GM18507 (cell line): ENCODE measurements at places on chromosomes 1 and 21.
A peak's percentile ranks its signal among the peaks of the same experiment; 100 is the strongest.

GRCh38 chr1:54273795-54274163 lies 73.8 kb downstream of the MRPL37 start:
- DNase-seq: no peak

DNA sequence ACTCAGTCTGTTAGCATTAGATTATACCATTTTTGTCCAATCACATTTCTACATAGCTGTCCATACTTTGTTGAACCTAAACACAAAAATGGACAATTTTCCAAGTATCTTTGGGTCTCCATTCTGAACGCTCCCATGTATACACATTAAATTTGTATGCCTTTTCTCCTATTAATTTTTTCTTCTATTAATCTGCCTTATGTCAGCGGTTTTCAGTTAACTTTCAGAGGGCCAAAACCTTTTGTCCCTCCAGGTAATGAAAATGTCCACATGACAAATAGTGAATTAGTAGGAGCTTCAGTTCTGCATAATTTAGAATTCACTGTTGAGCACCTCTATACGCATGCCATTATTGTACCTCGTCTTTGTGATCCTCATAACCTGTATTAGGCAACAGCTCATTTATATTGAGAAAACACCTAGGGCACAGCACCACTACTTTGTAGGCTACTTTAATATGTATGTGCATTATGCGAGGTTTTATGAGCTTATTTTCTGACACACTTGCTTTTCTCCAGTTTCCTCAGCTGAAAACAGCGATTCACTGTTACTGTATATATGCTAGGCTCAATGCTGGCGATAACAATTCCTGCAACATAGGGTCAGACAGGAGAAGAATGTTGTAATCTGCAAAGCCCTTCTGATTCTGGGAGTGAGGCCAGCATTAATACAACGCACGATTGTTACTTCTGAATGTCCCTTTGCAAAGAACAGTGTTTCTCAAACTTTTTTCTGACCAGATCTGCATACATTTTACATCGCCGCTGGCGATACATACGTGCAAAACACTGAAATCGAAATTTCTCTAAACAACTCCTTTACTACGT lies 1.1 kb upstream of the ABCD3 start:
- DNase-seq: no peak

DNA sequence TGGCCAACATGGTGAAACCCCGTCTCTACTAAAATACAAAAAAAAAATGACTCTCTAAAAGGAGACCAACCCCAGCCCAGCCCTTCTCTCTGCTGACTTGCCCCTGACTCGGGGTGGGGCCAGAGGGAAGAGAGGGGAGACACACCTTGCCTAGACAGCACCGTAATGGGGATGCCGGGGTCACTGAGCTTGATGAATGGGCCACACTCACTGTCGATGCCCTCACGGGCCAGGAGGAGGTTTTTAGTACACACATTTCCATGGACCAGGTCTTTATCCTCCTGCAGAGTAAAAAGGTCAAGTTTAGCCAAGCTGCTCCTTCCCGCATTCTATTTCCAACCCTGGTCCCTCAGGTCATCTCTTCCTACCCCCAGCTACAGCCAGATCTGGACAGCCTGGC lies 99.7 kb downstream of the RAVER2 start:
- DNase-seq: no peak

DNA sequence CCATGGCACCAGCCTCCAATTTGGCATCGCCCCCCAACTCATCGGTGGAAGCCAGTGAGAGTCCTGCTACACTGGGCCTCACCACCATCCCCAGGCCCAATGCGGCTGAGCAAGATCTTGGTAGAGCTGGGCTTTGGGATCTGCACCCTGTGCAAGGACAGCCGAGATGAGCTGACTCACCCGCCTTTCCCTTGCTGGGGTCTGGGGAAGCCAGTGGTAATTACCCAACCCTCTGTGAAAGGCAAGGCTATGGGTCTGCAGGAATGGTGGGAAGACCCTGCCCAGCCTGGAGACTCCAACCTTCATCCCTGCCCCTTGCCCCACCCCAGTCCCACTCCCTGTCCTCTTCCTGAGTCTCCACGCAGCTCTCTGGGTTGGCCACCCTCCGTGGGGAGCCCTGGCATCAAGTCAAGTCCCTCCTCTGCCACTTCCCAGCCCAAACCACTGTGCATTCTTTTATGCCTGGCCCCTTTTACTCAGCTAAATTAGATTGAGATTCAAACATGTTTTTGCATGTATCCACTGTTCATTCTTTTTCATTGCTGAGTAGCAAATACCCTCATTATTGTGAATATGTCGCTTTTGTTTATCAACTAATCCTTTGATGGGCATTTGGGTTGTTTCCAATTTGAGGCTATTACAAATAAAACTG lies 8.8 kb downstream of the SMCP start:
- no peak for DNase-seq

DNA sequence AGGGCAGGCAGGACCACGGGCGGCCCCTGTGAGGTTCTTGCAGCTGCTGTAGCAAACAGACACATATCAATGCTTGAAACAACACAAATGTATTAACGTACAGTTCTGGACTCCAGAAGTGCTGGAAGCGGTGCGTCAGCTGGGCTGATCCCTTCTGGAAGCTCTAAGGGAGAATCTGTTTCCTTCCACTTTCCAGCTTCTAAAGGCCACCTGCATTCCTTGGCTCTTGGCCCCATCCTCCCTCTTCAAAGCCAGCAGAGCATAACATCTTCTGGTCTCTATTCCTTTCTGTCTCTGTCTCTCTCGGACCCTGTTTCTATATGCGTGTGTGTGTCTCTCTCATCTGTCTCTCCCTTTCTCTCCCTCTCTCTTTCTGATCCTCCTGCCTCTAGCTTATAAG lies 102.3 kb downstream of the SPSB1 start:
- DNase-seq: no peak

- DNase-seq: no peak
Measured at GRCh38 chr1:66439031-66439740, 94.8 kb upstream of the SGIP1 start.

DNA sequence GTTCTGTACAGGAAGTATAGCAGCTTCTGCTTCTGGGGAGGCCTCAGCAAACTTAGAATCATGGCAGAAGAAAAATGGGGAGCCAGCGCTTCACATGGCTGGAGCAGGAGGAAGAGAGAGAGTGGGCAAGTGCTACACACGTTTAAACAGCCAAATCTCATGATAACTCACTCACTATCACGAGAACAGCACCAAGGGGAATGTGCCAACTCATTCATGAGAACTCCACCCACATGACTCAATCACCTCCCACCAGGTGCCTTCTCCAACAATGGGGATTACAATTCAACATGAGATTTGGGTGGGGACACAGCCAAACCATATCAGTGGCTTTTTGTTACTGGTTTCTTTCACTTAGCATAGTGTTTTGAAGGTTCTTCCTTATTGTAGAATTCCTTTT lies 138.6 kb downstream of the SYT14 start:
- DNase-seq: no peak

DNA sequence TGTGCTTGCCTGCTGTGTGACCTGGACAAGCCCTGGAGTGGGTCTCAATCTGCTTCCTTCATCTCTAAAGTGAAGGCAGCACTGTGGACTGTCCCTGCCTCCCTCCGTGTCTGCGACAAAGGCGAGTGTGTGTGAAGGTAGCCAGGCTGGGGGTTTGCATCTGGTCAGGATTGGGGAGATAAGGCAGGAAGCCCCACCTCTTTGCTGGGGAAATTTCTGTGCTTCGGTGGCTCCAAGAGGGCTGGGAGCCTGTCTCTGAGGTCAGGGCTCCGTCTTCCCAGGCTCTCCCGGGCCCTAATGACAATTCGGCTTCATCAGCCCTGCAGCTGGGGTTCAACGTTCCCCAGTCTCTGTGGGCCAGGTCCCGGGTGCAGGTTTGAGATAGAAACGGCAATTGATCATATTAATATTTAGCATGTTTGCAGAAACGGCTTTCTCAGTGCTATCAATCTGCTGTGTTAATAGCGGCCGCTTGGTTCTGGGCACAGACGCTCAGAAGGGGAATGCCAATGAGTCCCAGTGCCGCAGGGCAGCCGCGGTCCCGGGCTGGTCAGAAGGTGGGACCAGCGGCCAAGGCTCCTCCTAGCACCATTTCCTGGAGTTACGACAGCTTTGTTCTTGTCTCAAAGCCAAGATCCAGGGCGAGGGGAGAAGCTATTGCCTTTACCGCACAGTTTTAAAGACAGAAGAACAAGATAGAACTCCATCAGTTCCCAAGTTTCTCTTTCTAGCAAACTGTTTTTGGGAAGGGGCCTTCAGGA lies 105.7 kb downstream of the PRDM16 start:
- no peak for DNase-seq

- no peak for DNase-seq
Measured at GRCh38 chr1:230077436-230078213, 10.6 kb downstream of the GALNT2 start.

DNA sequence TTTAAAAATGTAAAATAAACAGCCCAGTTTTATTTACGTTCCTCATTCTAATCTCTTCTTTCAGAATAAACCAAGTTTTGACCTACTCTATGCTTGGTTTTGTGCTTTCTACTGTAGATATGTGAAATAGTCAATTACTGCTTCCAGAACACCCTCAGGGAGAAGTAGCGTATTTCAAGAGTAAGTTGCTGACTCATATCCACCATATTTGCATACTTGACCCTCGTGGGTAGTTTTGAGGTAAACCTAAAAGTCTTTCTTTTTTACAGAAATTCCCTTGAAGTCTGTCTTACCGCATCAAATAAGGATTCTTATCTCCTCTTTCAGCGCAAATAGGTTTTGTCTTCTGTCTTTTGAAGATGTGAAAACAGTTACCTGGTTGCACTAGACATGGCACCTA lies 1.4 kb upstream of the OR2L3 start:
- no peak for DNase-seq

GRCh38 chr1:219582296-219582695 lies 30.6 kb downstream of the ZC3H11B start:
- no peak for DNase-seq

- no peak for DNase-seq
Measured at GRCh38 chr21:35034203-35034926, 14.7 kb downstream of the RUNX1 start.

- DNase-seq: no peak
Measured at GRCh38 chr1:180194546-180195207, 35.4 kb upstream of the LHX4 start.

- DNase-seq: no peak
Measured at GRCh38 chr1:11594222-11594621, 60.0 kb downstream of the FBXO2 start.

DNA sequence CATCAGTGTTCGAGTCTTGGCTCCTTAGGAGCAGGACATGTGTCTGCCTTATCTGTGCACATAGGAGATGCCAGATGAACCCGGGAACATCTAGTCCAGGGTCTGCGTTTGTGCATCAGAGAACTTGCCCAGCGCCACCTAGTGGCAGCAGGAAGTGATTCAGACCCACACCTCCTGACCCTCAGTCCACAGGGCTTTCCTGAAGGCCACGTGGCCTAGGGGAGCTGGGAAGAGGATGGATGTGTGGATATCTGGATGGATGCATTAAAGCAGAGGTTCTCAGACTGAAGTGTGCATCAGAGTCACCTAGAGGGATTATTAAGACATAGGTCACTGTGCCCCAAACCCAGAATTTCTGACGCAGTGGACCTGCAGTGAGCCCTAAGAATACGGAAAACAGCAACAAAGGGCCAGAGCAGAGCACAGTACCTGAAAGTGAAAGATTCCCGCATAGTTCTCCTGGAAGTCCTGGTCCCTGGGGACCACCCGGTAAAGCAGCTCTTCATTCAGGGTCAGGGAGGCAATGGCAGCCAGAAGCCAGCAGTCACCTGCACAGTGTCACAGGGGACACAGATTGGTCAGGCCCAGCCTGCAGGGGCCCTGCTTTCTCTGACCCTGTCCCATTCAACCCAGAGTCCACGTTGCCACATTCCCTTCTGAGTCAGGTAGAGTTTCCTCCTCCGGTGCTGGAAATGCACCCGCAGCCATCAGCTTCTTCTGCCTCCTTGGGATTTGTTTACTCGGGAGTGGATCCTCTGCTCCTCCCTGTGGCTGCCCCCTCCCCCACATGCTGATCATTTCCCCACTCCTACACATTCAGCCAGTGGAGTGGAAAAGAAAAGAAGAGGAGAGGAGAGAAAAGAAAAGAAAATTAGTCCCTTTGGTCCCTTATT lies 37.0 kb downstream of the CAPN8 start:
- DNase-seq: peak; percentile 7

GRCh38 chr21:33828083-33828482 lies 87.5 kb downstream of the ATP5PO start:
- DNase-seq: no peak

DNA sequence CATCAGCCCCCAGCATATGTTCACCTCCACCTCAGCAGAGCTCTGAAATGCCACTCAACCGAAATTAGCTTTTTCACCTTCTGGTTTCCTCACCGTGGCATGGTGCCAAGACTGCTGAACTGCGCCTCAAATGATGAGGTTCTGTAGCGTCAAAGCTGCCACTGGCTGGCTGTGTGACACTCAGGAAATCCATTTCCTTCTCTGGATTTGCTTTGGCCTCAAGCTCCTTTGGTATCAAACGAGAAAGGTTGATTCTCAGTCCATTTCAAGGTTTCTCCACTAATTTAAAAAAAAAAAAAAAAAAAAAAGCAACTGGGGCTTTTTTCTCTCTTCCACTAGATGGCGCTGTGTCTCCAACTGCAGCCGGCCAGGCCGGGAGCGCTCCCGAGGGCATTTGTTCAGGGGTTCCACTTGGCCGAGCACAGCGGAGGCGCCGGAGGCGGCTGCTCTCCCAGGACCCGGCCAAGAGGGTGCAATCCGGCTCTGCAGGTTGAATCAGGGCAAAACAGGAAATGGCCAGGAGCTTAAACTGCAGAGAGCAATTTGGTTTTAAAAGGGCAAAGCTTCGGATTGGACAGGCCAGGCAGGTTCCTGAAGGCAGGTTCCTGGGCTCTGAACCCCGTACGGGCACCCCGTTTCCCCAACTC lies 26.5 kb upstream of the PLA2G2C start:
- DNase-seq: peak; percentile 36

DNA sequence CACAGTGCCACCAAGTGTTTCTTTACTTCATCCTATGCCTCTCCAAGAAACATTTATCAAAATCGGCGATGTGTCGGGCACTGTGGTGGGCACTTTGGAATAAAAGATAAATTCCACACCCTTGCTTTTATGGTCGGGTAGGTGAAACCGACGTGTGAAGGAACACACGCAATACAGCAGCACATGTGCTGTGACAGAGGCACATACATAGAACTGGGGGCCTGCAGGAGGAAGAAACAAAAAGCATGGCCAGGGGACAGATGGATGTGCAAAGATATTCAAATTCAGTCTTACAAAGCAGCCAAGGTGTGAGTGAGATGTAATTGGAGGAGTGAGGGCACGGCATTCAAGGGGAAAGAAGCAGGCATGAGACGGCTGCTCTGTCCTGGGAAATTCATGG lies 282.0 kb downstream of the PBX1 start:
- no peak for DNase-seq
